ENCODE measurements at places on chromosomes 13 and 19. TPM values are rescaled to one million over a fixed set of nuclear protein-coding genes. Genes with fewer than 3 reads are reported as not detected.

The CNN1 gene
- 43.3 TPM for total RNA-seq

The GAPDHS gene
- total RNA-seq = 0.38 TPM

The KISS1R gene
- total RNA-seq = not detected

The PLIN4 gene
- 3.1 TPM for total RNA-seq

The TNFRSF19 gene
- total RNA-seq = 47.8 TPM

The FPR3 gene
- 0.66 TPM for total RNA-seq

The CYP2A6 gene
- total RNA-seq = not detected

The CAMSAP3 gene
- 13.7 TPM for total RNA-seq

The FOXO1 gene
- 28.0 TPM for total RNA-seq

The SLC25A23 gene
- 82.0 TPM for total RNA-seq

The NLRP11 gene
- not detected for total RNA-seq

The MCF2L gene
- total RNA-seq = 91.5 TPM

The OR7A5 gene
- not detected for total RNA-seq

The ATP13A1 gene
- total RNA-seq = 80.7 TPM

The FBN3 gene
- total RNA-seq = 9.1 TPM

The CLEC4G gene
- total RNA-seq = 0.71 TPM

The S1PR4 gene
- total RNA-seq = 0.38 TPM

The RFPL4A gene
- total RNA-seq = not detected

The EPSTI1 gene
- total RNA-seq = 2.4 TPM

The IZUMO2 gene
- total RNA-seq = not detected

The GRIK5 gene
- 21.4 TPM for total RNA-seq

The SPINT2 gene
- total RNA-seq = 64.4 TPM

The SAMD1 gene
- 31.8 TPM for total RNA-seq

The ZNF555 gene
- total RNA-seq = 21.1 TPM

The BLOC1S3 gene
- 7.8 TPM for total RNA-seq

The C5AR2 gene
- 1.0 TPM for total RNA-seq

The KLK12 gene
- total RNA-seq = not detected

The PLPP2 gene
- total RNA-seq = 12.6 TPM

The SULT2A1 gene
- not detected for total RNA-seq

The CLC gene
- not detected for total RNA-seq

The SIGLEC12 gene
- total RNA-seq = not detected

The TMTC4 gene
- total RNA-seq = 70.8 TPM

The ETV2 gene
- not detected for total RNA-seq

The NAPSA gene
- 0.44 TPM for total RNA-seq

The CD37 gene
- total RNA-seq = 4.7 TPM

The CELF5 gene
- 13.4 TPM for total RNA-seq

The SMIM7 gene
- total RNA-seq = 119 TPM

The TMEM86B gene
- total RNA-seq = 1.1 TPM

The NLRP9 gene
- not detected for total RNA-seq

The PSG1 gene
- total RNA-seq = not detected

Data from camera-type eye (tissue), 1 donor.